ENCODE measurements at places on chromosomes 16 and 17.

GRCh38 chr17:7146115-7146514 lies 31.5 kb upstream of the ASGR2 start:
- DNase-seq, result no peak

GRCh38 chr16:46873201-46873600 lies 11.0 kb upstream of the GPT2 start:
- no peak for DNase-seq

- no peak for DNase-seq
Observed at GRCh38 chr16:69717066-69717465, 9.3 kb downstream of the NQO1 start.

DNA sequence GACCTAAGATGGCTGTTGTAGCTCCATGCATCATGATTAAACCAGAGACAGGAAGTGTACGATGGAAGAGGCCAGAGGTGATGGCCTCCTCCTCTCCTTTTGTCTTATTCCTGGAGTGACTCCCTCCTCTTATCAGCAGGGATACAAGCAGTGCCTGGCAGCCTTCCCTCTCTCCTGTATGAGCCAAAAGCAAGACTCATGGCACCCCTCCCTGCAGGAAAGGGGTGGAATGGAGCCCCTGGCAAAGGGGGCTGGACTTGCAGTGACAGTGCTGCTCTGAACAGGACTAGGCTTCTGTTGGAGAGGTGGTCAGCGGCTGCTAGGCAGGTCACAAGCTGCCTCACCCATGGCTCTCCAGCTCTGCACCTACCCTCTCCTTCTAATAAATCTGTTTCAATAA lies 8.4 kb downstream of the TXNL4B start:
- DNase-seq, result no peak

GRCh38 chr16:71709229-71709781 lies 15.2 kb downstream of the PHLPP2 start:
- DNase-seq, result no peak

DNA sequence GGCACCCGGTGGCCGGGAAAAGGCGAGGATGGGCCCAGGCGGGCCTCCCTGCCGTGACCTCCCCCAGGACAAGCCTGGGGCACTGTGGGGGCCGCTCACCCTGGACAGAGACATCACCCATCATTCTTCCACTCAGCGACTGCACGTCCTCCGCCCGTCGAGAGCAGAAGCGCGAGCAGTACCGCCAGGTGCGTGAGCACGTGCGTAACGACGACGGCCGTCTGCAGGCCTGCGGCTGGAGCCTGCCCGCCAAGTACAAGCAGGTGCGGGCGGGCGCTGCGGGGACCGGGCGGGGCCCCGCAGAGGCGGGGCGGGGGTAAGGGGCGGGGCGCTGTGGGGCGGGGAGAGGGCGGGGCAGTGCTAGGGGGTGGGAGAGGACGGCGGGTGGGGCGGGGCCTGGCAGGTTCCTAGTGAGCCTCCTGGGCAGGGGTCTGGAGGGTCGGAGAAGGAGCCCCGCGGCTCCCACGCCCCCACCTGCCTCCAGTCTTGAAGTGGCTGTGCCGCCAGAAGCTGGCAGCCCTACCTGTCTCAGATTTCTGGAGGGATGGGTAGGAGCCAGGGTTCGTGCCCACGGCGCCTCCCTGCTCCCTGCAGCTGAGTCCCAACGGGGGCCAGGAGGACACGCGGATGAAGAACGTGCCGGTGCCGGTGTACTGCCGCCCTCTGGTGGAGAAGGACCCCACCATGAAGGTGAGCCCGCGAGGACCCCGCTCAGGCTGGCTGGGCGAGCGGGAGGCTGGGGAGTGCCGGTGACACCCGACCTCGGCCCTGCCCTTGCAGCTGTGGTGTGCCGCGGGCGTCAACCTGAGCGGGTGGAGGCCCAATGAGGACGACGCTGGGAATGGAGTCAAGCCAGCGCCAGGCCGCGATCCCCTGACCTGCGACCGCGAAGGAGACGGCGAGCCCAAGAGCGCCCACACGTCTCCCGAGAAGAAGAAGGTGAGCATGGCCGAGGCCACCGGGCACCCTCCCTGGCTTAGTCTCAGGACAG lies 7.5 kb downstream of the NME3 start:
- DNase-seq, result no peak

DNA sequence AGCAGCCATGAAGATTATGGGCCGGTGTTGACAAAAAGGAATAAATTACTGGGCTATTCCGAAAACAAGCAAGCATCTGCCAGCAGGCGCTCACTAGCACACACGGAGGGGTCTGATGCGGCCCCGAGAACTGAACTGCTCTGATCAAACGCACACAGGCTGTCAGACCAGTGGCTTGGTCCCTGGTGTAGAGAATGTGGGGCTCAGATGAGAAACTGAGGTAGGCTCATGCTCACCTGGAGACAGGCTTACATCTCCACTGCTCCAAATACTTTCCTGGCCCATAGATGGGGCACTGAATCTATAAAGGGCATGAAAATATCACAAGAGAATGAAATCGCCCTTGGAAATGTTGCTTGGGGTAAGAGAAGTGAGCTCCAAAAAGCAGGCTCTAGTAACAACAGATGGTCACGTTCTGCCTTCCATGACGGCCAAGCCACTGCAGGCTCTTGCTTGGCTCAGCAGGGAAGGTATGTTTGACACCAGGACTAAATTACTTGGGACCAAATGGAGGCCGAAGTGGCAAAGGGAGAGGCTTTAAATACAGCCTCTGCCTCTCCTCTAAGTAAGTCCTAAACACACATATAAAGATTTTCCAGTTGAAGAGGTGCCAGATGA lies 5.4 kb downstream of the ABR start:
- DNase-seq, result no peak

DNA sequence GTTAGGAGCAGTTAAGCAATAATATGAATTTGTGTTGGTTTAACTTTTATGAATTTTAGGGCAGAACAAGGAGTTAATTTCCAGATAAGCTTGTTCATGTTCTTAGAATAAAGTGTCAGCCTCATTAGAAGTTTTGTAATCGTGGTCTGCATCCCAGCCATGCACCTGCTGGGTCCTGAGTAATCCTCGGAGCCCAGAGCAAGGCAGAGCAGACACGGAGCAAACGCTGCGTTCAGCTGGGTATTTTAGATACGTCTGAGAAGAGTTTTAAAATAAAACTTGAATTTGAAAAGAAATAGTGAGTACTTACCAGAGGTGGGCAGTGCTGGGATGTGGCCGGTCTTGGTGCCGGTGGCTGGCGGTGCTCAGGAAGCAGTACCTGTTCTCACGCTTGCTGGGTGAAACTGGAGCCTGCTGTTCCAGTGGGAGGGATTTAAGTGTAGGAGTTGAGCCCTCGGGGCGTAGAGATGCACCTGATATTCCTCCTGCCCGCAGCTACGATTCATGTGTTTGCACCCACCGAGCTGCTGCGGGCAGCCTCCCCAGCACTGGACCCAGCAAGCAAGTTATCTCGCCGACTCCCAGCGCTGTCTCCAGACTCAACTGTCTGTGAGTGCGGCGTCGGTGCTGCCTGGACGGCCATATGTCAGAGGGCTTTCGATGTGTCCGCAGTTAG lies at the start of gene ZNF750:
Gene ZNF750 (minus strand): TSS at position 406 of the 676 bp plus-strand sequence. CDS start 7,568 bp downstream, outside the sequence.
- DNase-seq, result no peak

DNA sequence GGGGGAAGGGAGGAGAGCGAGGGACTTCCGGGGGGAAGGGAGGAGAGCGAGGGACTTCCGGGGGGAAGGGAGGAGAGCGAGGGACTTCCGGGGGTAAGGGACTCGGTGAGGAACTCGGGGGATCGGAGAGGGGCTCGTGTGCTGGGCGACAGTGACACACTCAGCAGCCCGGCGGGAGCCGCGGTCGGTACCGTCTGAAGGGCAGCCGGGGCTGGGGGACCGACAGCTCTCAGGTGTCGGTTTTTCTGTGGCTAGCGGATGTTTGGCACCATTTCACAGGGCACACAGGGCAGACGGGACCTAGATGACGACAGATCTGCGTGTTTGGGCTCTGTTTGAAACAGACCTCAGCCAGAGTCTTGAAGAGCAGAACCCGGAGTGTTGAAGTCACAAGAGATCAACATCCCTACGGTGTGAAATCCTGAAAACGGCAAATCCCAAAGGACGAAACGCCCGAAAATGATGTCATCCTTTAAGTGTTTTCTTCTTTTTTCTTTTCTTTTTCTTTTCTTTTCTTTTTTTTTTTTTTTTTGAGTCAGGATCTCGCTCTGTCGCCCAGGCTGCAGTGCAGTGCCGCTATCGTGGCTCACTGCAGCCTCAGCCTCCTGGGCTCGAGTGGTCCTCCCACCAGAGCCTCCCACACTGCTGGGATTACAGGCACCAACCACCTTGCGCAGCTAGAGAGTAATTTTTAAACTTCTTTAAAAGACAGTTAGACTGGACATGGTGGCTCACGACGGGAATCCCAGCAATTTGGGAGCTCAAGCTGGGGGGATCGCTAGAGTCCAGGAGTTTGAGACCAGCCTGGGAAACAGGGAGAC lies 23.9 kb downstream of the ZNF778 start:
- no peak for DNase-seq

DNA sequence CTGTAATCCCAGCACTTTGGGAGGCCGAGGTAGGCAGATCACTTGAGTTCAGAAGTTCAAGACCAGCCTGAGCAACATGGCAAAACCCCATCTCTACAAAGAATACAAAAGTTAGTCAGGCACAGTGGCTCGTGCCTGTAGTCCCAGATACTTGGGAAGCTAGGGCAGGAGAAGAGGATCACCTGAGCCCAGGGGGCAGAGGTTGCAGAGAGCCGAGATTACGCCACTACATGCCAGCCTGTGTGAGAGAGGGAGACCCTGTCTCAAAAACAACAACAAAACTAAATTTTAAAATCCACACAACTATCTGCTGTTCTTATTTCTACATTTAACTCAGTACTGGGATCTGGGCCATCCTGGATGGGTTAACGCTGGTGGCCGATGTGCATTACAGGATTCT lies 41.2 kb upstream of the ARL6IP1 start:
- no peak for DNase-seq

DNA sequence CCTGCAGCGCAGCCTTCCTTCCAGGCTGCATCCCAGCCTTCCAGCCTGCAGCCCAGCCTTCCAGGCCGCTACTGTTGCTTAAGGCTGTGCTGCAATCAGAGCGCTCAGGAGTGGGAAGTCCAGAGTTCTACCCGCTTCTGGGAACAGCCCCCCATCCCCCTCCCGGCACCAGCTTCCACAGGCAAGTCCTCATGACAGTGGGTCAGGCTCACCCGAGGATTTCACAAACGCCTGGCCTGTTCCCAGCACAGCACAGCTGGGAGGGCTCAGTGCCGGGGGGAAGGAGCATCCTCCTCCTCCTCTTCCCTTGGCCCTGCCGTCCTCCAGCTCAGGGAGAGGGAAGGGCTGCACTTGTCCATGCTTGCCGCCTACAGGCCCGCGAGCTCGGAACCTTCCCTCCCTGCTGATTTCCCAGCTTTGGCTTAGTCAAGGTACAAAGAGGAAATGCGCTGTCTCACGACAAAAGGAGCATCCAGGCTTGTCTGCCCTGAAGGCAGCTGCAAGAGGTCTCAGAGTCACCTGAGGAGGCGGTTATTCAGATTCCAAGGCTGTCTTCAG lies 8.3 kb downstream of the SOCS3 start:
- DNase-seq, result no peak

DNA sequence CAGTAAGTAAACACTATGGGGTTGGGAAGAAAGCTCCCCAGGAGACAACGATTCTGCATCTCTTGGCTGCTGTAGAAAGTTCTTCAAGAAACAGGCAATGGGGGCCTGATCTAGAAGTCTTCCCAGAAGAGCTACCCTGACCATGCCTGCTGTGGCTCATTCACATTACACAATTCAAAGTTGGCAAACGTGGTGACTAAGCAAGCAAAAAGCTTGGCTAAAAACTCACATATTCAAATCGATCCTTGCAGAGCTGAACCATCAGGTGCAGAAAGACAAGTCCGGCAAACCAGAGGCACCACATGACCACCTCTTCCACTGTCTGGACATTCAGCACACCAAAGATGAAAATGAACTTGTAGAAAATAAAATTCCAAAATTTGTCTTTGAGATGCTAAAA lies 16.1 kb downstream of the AMFR start:
- DNase-seq, result no peak

- DNase-seq, result peak; percentile 57
Observed at GRCh38 chr17:29124135-29124924, 55.9 kb downstream of the MYO18A start.

- DNase-seq, result no peak
Observed at GRCh38 chr17:48499735-48500434, 30.9 kb downstream of the HOXB1 start.

GRCh38 chr16:69039333-69039941 lies 66.0 kb upstream of the HAS3 start:
- DNase-seq, result no peak

DNA sequence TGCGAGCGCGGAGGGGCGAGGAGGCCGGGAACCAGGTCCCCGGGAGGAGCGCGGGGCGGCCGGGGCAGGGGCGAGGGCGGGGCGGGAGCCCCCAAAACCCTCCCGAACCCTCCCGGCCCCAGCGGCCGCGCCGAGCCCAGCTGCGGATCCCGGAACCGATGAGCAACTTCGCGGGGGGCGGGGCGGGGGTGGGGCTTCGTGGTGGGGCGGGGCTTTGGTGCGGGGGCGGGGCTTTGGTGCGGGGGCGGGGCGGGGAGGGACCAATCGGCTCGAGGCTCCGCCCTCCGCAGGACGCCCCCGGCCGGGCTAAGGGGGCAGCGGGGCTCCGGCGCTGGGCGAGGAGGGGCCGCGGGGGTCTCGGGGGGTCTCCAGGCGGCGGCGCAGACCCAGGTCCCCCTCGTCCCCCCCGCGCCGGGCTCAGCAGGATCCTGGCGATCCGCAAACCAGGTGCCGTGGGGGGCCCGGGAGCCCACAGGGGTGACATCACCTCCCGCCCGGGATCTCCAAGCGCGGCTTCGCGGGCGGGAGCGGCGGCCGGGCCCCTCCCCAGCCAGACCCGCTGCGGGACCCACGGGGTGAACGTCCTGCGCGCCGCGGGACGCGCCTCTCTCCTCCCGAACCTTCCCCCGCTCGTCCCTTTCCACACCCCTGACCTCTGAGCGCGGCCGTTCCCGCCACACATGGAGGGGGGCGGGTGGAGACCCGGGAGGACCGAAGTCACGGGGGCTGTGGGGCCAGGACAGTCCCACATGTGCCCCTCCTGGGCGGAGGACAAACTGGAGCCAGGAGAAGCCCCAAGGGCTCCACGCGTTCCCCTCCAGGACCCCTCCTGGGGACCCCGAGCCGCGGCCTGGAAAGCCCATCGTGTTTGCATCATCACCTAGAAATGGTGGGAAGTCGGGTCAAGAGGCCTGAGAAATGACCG lies at the start of gene ABR:
Gene ABR (minus strand): TSS at position 164 of the 925 bp plus-strand sequence. CDS start 254 bp downstream, outside the sequence.
- no peak for DNase-seq

DNA sequence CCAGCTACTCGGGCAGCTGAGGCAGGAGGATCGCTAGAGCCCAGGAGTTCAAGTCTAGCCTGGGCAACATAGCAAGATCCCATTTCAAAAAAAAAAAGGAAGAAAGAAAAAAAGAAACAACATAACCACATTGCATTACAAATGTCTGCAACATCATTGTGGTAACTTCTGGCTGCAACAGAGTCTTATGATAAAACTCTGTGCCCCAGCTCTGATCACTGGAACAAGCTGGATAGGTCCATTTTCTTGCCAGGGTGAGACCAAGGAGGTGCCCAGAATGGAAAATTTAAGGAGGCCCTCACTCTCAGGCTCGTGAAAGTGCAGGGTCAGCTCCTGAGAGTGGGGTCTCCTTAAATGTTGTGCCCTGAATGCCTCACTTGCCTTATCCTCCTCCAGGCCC lies 37.8 kb upstream of the KDM8 start:
- no peak for DNase-seq

GRCh38 chr16:87006021-87006420 lies 311.2 kb downstream of the C16orf95 start:
- DNase-seq, result no peak
